ENCODE measurements at places on chromosomes 4 and X.

DNA sequence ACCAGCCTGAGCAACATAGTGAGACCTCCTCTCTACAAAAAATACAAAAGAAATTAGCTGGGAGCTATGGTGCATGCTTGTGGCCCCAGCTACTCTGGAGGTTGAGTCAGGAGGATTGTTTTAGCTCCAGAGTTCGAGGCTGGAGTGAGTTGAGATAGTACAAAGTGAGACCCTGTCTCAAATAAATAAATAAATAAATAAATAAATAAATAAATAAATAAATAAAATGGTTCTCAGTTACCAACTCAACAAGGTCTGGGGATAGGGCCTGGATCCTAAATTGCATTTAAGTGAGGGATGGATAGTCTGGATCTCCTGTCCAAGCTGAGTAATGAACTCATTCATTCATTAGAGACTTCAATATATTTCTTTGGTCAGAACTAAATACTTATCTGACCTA, 115.7 kb upstream of the IL1RAPL2 start:
- DNase-seq = no peak

GRCh38 chr4:112593438-112594133, 43.1 kb downstream of the ZGRF1 start:
- DNase-seq = no peak

- DNase-seq = no peak
Observed at GRCh38 chrX:111372086-111372485, 39.9 kb downstream of the DCX start.

- DNase-seq = no peak
Observed at GRCh38 chr4:108172231-108172752, 3.6 kb upstream of the LEF1 start.

GRCh38 chrX:75997692-75998091, 175.2 kb upstream of the PBDC1 start:
- DNase-seq = no peak

- no peak for DNase-seq
Observed at GRCh38 chr4:125620066-125620860, 305.5 kb downstream of the FAT4 start.

DNA sequence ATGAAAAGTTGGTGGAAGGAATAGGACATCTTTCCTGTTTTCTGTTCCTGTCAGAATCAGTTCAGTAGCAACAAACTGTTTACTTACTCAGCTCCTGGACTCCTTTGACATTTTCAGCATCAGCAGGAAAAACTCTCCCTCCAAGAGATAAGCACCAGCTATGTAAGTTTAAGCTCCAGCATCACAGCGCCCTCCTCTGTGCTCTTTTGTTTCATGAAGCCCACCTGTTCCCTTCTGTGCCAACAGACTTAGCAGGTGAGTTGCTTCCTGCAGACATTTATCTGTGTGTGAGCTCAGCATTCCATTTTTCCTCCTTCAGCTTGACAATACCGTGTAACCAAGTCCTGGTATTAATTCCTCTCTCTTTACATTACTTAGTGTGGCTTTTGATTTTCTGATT, 644.1 kb upstream of the AGA start:
- no peak for DNase-seq

- no peak for DNase-seq
Observed at GRCh38 chr4:80009806-80010205, 63.2 kb downstream of the ANTXR2 start.

GRCh38 chr4:42615131-42615763, 41.7 kb downstream of the ATP8A1 start:
- DNase-seq = no peak

DNA sequence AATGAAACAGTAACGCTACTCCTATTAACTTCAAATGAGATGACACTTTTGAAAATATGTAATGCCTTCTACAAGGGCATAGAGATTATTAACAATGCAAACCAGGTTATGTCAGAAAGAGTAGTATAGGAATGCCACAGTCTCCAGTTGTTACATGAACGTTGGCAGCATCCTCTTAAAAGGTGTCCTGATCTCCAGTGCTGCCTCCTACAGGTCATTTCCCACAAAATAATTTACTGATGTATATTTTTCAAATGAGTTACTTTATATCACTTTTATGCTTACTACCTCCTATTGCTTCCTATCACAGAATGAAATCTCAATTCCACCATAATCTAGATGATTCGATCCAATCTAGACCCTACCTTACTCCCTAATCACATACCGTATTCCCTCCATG, 195.2 kb upstream of the EPHA5 start:
- no peak for DNase-seq

- DNase-seq = no peak
Observed at GRCh38 chrX:13140007-13140406, 95.6 kb upstream of the FAM9C start.

DNA sequence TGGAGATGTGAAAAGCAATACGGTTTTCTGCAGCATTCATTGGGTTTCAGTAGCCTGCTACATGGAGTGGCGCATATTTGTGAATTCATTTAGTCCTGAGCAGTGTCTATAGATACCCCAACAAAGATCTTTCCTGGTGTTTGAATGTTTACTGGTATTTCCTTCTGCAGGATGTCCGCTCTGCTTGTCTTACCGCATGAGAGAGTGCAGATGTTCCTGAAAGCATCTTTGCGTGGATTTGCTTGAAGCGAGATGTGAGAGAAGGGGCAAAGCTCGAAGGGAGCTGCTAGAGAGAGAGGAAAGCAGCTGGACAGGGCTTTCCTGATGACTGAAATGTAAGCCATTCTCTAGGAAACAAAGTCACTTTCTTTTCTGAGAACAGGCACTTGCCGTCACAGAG, 40.9 kb upstream of the GYPA start:
- DNase-seq = no peak

DNA sequence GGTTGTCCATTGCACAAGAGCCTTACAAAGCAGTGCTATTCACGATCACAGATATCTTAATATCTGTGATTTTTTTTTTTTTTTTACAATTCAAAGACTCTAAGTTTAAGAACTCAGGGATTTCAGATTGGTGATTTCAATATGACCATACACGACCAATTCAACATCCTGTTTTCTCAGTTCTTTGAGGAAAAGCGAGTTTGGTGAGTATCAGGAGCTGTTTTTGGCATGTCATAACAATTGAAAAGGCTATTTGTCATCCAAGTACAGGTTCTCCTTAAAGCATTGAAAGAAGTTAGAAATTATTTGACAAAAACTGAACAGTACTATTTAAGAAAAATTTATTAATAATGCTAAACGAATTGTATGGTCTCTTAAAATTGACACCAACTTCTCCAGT, 9.1 kb upstream of the ARHGEF6 start:
- DNase-seq = no peak

GRCh38 chrX:53547668-53548067, 113.5 kb upstream of the HSD17B10 start:
- DNase-seq = no peak

DNA sequence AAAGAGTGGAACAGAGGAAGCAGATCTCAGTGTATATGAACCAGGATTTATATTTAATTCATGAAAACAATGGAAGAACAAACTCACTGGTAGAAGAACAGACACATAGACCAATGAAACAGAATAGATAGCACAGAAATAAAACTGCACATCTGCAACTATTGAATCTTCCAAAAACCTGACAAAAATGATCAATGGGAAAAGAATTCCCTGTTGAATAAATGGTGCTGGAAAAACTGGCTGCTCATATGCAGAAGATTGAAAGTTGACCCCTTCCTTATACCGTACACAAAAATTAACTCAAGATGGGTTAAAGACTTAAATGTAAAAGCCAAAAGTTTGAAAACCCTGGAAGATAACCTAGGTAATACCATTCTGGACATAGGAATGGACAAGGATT, 391.0 kb downstream of the MAGEB5 start:
- no peak for DNase-seq

DNA sequence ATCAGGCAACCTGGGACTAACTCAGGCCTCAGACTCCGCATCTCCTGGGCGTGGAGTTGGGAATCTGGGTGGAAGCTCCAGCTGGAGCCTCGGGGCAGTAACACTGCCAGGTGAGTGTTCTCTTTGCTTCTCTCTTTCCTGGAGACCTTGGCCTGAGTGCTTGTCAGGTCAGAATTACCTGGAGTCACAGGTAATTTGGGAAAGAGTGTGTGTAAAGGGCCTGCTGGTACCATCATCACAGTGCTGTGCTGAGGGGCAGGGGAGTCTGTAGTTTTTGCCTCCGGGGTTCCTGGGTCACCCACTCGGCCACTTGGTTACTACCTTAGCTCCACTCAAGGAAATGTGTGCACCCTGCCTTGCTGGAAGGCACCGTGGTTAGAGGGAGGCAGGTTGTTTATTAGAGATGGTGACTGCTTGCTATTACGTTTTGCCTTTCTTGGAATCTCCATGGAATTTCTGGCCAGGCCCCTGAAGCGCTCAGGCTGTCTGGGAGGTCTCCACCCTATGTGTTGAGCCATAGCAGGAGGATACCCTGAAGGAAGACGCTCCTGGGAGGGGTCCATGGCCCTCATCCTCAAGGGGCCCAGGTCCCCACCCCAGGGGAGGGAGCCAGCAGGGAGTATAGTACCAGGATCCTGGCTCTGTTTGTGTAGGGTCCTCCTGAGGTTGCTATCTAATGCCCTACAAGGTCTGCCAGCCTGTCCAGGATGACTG, 2.9 kb downstream of the GPR78 start:
- no peak for DNase-seq

Data from non-pigmented ciliary epithelial cell (primary cell).